ENCODE measurements at places on chromosomes 1 and 21.

GRCh38 chr1:181504399-181504842 lies 21.1 kb downstream of the CACNA1E start:
- DNase-seq, result no peak

GRCh38 chr1:225766967-225767633 lies 10.5 kb upstream of the SRP9 start:
- DNase-seq, result no peak

- no peak for DNase-seq
These were observed 38.2 kb upstream of the PKP1 start for GRCh38 chr1:201245082-201245481.

DNA sequence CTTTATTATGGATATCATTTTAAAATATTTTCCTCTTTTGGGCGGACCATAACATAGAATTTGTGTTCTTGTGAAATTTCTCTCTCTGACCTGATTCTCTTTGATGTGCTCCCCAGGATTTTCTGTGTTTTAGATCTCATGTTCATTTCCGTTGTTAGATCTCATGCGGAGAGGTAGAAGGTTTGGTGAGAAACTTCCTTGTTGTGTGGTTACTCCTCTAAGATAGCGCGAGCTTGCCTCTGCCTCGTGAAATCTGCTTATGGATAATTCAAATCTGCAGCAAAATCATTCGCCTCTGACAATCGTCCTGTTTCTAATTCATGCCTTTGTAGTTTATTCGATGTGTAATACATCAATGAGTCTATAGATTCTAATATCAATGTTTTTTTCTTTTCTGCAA lies 580.4 kb downstream of the USP25 start:
- DNase-seq, result no peak

DNA sequence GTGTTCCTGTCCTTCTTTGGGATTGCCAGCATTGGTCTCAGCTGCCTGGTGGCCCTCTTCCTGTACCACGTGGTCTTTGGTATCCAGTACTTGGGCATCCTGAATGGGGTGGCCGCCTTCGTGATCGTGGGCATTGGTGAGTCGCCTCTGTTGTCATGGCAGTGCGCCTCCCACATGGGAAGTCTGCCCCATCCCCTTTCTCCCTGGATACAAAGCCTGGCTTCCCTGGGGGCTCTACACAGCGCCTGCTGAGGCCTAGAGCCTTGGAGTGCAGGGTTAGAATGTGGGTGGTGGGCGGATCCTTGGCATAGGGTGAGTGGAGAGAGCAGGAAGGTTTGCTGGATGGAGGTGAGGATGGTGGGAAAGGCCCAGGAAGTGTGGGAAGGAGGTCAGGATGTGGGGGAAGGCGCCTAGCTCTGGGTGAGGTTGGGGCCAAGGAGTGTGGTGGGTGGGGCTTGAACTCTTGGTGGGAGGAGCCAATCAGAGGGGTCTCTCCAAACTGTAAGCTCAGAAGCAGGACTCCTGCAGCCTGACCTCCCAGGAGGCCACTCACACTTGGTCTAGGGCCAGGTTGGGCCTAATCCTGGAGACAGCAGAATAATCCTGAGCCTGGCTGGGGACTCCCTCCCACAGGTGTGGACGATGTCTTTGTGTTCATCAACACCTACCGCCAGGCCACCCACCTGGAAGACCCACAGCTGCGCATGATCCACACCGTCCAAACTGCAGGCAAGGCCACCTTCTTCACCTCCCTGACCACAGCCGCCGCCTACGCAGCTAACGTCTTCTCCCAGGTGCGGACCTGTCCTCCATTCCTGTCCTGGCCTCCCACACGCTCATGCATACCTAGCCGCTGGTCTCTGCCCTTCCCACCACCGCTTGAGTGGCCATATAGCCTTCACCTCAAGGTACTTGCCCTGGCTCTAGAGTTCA lies 36.7 kb downstream of the DISP3 start:
- no peak for DNase-seq

DNA sequence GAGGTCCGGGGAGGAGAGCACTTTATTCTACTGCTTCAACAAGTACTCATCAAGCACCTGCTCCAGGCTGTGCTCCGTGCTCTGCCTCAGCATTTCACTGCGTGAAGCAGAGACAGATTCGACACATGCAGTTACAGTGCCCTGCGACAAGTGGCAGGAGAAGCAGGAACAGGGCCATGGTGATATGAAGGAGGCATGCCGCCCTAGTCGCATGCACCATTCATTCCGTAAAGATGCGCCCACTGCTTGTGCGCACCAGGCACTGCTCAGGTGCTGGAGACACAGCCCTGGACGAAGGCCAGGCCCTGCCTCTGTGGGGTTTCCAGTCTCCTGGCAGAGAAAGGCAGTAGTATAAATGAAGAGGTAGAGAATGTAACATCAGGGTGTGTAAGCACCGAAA lies 206.6 kb downstream of the HIVEP3 start:
- no peak for DNase-seq

- no peak for DNase-seq
These were observed 76.5 kb upstream of the FGGY start for GRCh38 chr1:59220356-59220755.

DNA sequence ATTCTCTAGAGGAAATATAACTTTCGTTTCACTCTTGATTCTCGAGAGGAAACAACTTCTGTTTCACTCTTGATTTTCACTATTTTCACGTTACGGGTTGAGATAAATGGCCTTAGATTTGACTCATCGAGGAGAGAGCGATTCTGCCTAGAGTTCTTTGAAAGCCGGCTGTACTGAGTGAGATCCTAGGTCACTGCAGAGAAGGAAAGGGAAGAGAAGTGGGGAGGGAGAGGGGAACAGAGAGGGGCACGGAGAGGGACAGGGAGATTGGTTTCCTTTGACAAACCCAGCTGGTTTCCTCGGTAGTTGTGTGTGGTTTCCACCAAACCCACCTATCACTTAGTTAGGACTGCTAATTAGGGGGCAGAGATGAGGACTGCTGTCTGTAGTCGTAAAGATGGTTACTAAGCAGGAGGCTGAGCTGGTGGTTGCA lies 21.6 kb upstream of the GPR137B start:
- no peak for DNase-seq

- peak; percentile 34 for DNase-seq
These were observed 3.5 kb upstream of the PEAR1 start for GRCh38 chr1:156889802-156890580.

- DNase-seq, result no peak
These were observed 1.1 kb downstream of the LAMB3 start for GRCh38 chr1:209651138-209651587.
